Heart right ventricle (tissue), 16 donors: ENCODE measurements at places on chromosomes 5 and 9. TPM values are rescaled to one million over a fixed set of nuclear protein-coding genes. Genes with fewer than 3 reads are reported as not detected.

MOB3B gene
- total RNA-seq, result 0.86 TPM

SLC6A19 gene
- not detected for total RNA-seq

CATSPER3 gene
- 0.48 TPM for total RNA-seq

MARVELD2 gene
- total RNA-seq, result 1.2 TPM

PPP3R2 gene
- not detected for total RNA-seq

BOD1 gene
- total RNA-seq, result 46.5 TPM

PDCD1LG2 gene
- 3.9 TPM for total RNA-seq

KIAA1958 gene
- 6.7 TPM for total RNA-seq

HAPLN1 gene
- total RNA-seq, result 1.5 TPM

SHB gene
- total RNA-seq, result 22.9 TPM

DNA sequence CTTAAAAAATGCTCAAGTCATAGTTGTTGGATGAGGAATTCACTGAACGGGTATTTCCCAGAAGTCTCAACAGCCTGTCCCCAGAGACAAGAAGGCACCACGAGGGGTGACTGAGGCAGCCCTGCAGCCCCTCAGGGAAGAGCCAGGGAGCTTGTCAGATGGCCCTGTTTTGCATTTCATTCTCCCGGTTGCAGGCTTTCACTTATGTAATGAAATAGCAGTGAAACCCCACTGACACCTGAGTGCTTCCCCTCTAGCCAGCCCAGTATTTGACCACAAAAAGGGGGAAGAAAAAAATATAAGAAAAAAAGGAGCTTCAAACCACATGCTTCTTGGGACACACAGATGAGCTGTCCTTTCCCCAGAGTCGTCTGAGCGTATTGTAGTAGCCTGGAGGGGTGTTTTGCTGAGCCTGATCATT is 75.3 kb upstream of the IL12B start:
- H3K4me1 ChIP-seq, result no peaks in the 10 kb centered on the region
- H3K36me3 ChIP-seq, result no peaks in the 10 kb centered on the region
- no peak overlapping the region for H3K27ac ChIP-seq
- no peak for DNase-seq

GRCh38 chr9:21782205-21782604 is 20.2 kb upstream of the MTAP start:
- H3K27me3 ChIP-seq, result peaks cover 8% of the 10 kb centered on the region
- no peak for DNase-seq
- H3K4me3 ChIP-seq, result no peak overlapping the region
- no peaks in the 10 kb centered on the region for H3K36me3 ChIP-seq

DNA sequence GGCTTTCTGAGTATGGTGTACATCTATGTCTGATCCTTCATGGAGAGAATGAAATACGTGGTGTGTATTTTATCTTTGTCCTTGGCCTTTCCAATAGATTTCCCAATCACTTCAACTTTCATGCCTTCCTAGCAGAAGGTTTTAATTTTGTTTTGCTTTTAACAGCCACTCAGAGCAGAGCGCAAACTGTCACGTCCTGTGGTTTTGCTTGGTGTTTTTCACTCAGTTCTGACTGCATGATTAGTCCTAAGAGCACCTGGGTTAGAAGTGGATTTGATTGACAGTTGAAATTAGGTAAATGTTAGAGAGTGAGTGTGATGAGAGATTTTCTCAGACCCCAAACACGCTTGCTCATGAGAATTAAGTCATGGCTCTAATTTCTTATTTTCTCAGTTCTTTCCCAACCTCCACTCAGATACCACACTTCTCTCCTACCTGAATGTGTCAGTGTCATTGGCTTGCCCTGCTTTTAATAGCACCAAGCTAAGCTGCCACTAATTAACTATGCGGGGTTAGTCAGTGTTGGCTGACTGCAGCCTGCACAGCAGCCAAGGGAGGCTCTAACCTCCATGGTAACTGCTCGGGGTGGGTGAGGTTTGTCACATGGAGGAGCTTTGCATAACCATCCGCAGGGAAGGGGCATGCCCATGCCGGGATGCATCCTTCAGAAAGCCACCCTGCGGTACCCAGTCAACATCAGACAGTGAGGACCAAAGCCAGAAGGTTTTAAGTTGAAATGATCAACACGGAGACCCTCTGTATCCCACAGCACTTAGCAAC is 173.4 kb downstream of the NR3C1 start:
- no peak overlapping the region for H3K4me3 ChIP-seq
- H3K27me3 ChIP-seq, result no peaks in the 10 kb centered on the region
- no peak for DNase-seq
- peaks cover 14% of the 10 kb centered on the region for H3K4me1 ChIP-seq
- no peaks in the 10 kb centered on the region for H3K36me3 ChIP-seq
- no peak overlapping the region for H3K27ac ChIP-seq

DNA sequence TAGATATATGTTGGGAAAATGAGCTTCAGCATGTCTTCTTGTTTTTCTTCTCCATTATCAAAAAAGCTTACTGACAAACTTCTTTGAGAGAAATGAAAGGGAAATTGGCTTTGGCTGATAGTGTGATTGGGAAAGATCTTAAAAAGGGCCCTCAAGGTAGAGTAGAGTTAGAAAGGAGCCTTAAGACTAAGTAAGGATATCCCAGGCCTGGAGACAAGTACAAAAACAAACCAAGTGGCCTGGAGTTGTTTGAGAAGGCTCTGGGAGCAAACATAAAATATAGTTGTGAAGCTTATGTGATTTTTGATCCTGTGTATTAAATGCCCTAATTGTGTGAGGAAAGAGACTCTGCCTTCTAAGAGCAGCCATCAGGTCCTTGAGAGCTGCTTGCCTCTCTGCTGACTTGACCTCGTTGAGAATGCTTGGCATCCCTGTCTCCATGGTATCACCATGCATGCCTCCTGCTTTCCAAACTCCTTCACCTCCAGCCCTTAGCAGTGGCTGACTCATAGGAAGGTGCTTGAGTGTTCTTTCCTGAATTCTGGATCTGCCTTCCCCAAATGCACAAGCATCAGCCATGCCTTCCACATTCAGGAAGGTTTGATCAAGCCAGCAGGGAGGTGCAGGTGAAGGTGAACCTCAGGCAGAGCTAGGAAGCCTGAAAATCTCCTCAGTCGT is 78.9 kb downstream of the SMARCA2 start:
- no peak overlapping the region for H3K27ac ChIP-seq

- no peaks in the 10 kb centered on the region for H3K36me3 ChIP-seq
- no peaks in the 10 kb centered on the region for H3K27me3 ChIP-seq
- DNase-seq, result no peak
- H3K27ac ChIP-seq, result no peak overlapping the region
Measured at GRCh38 chr5:83871533-83872395, 151.1 kb upstream of the HAPLN1 start.

- no peak for DNase-seq
- no peaks in the 10 kb centered on the region for H3K36me3 ChIP-seq
- no peaks in the 10 kb centered on the region for H3K4me1 ChIP-seq
- H3K27me3 ChIP-seq, result no peaks in the 10 kb centered on the region
- no peak overlapping the region for H3K4me3 ChIP-seq
Measured at GRCh38 chr5:123719004-123719403, 207.0 kb downstream of the CSNK1G3 start.

DNA sequence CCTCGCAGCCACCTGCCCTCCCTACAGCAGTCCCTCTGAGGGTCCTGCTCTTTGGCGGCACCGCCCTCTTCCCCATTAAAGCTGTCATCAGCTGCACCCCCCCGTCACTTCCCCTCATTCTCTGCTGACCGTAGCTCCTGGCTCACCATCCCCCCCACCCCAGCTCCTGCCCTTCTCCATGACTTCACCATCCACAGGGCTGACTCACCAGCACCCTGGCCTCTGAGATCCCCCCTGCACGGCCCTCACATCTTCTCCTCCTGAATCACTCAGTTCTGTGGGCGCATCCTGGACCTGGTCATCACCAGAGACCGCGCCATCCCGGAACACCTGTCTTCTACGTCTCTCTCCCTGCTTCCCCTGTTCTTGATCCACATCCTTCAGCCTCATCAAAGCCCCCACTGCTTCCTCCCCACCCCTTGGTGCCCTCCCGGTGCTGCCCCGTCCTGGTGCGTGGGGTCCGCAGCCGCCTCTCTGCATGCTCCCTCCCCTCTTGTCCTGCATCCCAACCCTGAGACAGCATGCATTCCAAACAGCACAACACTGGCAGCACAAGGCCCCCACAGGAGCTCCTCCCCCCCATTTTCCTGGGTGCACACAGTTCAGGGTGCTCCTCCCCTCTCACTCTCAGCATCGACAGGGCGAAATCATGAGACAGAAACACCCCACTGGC is 12.9 kb downstream of the FLT4 start:
- no peak overlapping the region for H3K27ac ChIP-seq
- H3K4me3 ChIP-seq, result no peak overlapping the region
- no peaks in the 10 kb centered on the region for H3K4me1 ChIP-seq
- H3K36me3 ChIP-seq, result no peaks in the 10 kb centered on the region

GRCh38 chr9:88342246-88342645 is 46.0 kb upstream of the SPIN1 start:
- DNase-seq, result no peak
- no peaks in the 10 kb centered on the region for H3K36me3 ChIP-seq
- no peaks in the 10 kb centered on the region for H3K4me1 ChIP-seq
- no peak overlapping the region for H3K4me3 ChIP-seq
- H3K27ac ChIP-seq, result no peak overlapping the region

DNA sequence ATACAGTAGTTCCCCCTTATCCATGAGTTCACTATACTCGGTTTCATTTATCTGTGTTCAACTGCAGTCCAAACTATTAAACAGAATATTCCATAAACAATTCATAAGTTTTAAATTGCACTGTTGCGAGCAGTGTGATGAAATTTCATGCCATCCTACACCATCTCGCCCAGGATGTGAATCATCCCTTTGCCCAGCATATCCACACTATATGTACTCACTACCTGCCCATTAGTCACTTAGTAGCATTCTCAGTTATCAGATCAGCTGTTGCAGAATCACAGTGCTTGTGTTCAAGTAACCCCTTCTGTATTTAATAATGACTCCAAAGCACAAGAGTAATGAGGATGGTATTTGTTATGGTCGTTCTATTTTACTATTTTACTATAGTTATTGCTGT is 51.5 kb downstream of the SHOC1 start:
- H3K4me1 ChIP-seq, result no peaks in the 10 kb centered on the region
- H3K27ac ChIP-seq, result no peak overlapping the region
- H3K27me3 ChIP-seq, result no peaks in the 10 kb centered on the region
- no peak for DNase-seq
- H3K36me3 ChIP-seq, result no peaks in the 10 kb centered on the region

DNA sequence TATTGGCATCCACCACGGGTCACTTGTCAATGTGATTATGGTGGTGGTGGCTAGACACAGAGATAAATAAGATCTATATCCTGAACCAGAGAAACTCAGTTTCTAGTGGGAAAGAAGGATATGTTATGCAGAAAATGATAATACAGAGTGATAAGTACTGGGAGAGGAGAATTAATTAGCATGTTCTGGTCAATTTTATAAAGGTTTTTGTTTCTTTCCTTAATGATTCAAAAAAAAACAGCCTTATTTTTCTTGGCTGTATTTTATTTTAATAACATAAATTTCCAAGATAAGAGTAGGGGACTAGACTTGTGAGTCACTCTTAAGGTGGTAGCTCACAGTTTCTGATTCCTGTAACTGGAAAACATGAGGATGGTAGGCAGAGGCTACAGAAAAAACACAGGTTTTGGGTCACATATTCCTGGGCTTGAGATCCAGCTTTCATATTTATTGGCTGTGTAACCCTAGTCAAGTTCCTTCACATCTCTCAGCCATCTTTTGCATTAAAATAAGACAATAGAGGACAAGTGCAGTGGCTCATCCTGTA is 350.3 kb upstream of the RPS23 start:
- no peak overlapping the region for H3K27ac ChIP-seq
- no peaks in the 10 kb centered on the region for H3K27me3 ChIP-seq
- no peak for DNase-seq
- no peaks in the 10 kb centered on the region for H3K36me3 ChIP-seq
- H3K4me1 ChIP-seq, result no peaks in the 10 kb centered on the region
- no peak overlapping the region for H3K4me3 ChIP-seq

GRCh38 chr9:24616863-24617262 is 71.2 kb upstream of the IZUMO3 start:
- no peak overlapping the region for H3K4me3 ChIP-seq
- no peaks in the 10 kb centered on the region for H3K36me3 ChIP-seq
- H3K27ac ChIP-seq, result no peak overlapping the region

GRCh38 chr5:97877588-97877987 is 694.5 kb upstream of the RIOK2 start:
- no peak overlapping the region for H3K27ac ChIP-seq
- H3K36me3 ChIP-seq, result no peaks in the 10 kb centered on the region
- no peaks in the 10 kb centered on the region for H3K27me3 ChIP-seq

DNA sequence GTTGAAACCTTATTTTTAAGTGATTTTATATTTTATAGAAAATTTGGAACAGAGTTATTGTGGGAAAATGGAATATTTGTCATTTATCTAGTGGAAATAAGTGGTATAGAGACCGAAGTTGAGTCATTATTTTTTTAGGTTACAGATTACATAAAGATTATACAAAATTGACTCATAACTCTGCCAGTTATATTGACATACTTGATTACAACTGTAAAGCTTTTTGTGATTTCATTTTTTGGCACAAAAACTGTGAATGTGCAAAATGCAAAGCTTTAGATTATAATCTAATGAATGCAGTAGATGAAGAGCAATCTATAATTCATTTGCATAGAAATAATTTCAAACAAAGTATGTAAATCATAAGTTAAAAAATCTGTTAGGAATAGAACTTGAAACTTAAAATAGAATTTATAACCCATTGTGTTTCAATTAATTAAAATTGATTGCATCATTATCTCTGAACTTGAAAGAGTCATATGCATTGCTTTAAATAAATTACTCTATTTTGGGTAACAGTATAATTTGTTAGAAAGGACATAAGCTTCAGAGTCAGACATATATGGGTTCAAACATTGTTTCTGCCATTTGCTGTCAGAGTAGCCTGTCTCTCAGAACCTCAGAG is 280.4 kb downstream of the FER start:
- H3K27ac ChIP-seq, result no peak overlapping the region
- H3K36me3 ChIP-seq, result no peaks in the 10 kb centered on the region
- no peak for DNase-seq
- H3K27me3 ChIP-seq, result no peaks in the 10 kb centered on the region
- no peaks in the 10 kb centered on the region for H3K4me1 ChIP-seq
- no peak overlapping the region for H3K4me3 ChIP-seq

GRCh38 chr9:115969096-115969495 is 184.5 kb upstream of the PAPPA start:
- no peaks in the 10 kb centered on the region for H3K36me3 ChIP-seq
- H3K27ac ChIP-seq, result no peak overlapping the region
- H3K27me3 ChIP-seq, result no peaks in the 10 kb centered on the region
- no peak for DNase-seq
- H3K4me3 ChIP-seq, result no peak overlapping the region

- peak overlapping the region; percentile 83 for H3K27ac ChIP-seq
- no peaks in the 10 kb centered on the region for H3K36me3 ChIP-seq
- peaks cover 4% of the 10 kb centered on the region for H3K4me1 ChIP-seq
- DNase-seq, result peak; percentile 87
- no peaks in the 10 kb centered on the region for H3K27me3 ChIP-seq
- peak overlapping the region; percentile 57 for H3K4me3 ChIP-seq
Measured at GRCh38 chr9:99259231-99259918, 37.3 kb downstream of the SEC61B start.

GRCh38 chr5:77640589-77641396 is 2.3 kb upstream of the OTP start:
- H3K27ac ChIP-seq, result no peak overlapping the region
- peaks cover 39% of the 10 kb centered on the region for H3K4me1 ChIP-seq
- no peaks in the 10 kb centered on the region for H3K36me3 ChIP-seq
- no peak for DNase-seq

- H3K4me3 ChIP-seq, result no peak overlapping the region
- peak overlapping the region; percentile 90 for H3K27ac ChIP-seq
- H3K4me1 ChIP-seq, result peaks cover 61% of the 10 kb centered on the region
- no peaks in the 10 kb centered on the region for H3K36me3 ChIP-seq
Measured at GRCh38 chr5:78549043-78549442, 99.5 kb downstream of the LHFPL2 start.
